ENCODE measurements at places on chromosomes 3 and 15.

DNA sequence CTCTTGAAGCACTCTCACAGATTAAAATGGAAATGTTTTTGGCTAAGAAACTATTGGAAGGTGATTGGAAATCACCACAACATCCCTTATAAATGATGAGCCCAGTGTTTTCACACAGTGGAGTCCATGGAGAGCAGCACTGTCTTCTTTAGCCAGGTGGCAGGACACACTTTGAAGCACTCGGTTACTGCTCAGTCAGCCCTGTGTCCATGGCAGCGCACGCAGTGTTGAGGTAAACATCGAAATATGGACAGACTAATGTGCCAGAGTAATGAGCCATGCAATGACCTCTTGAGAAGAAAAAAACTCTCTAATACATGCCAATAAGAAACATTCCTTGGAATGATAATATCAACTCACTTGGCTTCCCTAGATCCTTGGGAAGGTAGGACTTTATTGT lies 66.6 kb downstream of the TGFBR2 start:
- DNase-seq = no peak

GRCh38 chr3:19149368-19149767 lies 1.1 kb downstream of the KCNH8 start:
- no peak for DNase-seq

- DNase-seq = no peak
These were observed 60.9 kb downstream of the RPLP1 start for GRCh38 chr15:69513450-69513960.

GRCh38 chr15:25171856-25172687 lies 217.3 kb downstream of the SNRPN start:
- DNase-seq = no peak

GRCh38 chr15:22889146-22889818 lies 50.8 kb downstream of the NIPA2 start:
- no peak for DNase-seq

- DNase-seq = no peak
These were observed 92.9 kb downstream of the GPR156 start for GRCh38 chr3:120192159-120192558.

DNA sequence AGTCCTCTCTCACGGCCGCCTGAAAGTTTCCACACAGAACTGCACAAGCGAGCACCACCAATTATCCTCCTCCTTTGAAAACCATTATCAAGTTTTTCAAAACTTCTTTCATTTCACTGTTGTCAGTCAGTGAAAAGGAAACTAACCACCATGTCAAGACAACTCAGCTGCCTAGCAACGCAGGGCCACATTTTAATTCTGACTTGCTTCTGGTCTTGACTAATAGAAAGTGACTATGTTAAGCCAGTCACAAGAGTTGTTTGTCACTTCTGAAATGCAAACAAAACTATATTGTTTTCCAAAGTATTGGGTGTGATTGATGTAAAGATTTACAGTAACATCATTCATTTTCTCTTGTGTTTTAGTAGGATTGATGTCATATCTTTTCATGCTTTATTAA lies 612.8 kb upstream of the AGTR1 start:
- DNase-seq = no peak

GRCh38 chr15:73832657-73833056 lies 40.7 kb upstream of the TBC1D21 start:
- DNase-seq = no peak

DNA sequence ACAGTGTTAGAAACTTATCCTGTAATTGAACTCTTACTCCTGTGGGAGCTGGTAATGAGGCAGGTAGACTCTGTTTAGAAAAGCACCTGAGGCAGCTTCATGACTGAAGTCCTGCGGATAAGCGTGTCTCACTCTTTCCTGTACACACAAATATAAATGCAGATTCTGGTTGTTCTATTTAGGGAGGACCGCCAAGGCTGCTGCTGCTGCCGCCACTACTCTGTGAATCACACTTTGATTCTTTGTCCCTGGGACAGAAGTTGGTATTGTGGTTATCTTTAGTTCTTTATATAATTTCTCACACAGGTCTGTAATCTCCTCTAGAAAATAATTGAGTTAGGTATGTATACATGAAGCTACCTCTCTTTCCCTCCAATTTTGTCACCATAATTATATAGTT lies 3.6 kb downstream of the LSAMP start:
- no peak for DNase-seq

DNA sequence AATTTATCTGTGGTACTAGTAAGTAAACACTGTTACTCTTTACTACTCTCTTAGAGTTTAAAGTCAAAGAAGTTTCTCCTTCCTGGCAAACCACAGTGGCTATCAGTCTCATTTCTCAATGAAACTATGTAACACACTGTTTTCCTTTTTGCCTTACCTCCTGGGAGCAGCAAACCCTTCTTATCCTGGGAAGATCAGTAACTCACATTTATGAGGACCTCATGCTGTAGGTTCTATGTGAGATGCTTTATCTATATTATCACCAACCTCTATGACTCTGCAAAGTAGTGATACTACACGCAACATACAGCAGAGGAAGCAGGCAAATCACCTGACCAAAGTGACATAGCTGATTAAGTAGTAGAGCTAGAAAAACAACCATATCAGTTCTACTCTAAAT lies 35.3 kb downstream of the PBRM1 start:
- DNase-seq = no peak

GRCh38 chr3:55476515-55476914 lies 10.6 kb downstream of the WNT5A start:
- no peak for DNase-seq

DNA sequence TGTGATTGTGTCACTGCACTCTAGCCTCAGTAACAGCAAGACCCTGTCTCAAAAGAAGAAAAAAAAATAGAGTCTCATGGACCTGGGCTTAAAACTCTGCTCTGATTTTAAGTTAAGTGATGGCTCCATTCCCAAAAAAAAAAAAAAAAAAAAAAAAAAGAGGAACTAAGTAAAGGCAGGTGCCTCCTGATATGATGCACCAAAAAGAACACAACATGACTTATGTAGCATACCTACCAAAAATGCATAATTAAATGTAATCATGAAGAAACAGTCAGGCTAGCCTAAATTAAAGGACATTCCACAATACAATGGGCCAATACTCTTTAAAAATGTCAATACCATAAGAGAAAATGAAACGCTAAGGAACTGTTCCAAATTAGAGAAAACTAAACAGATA lies 5.4 kb upstream of the IREB2 start:
- no peak for DNase-seq

DNA sequence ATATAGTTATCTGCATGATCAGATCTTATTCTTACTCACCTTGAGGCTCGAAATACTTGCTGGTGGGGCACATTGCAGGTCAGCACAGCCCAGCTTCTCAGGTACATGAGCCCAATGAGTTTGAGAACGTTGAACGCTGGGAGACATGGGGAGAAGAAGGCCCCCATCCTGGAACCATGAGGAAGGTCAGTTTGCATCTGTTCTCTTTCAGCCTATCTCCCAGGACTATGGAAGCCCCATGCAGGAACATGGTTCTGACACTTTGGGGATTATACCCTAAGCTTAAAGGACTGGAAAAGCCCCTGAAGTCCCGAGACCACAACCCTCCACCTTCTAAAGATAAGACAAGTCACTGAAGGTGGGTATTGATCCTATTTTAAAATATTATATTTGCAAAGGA lies 17.4 kb upstream of the STARD5 start:
- DNase-seq = no peak

DNA sequence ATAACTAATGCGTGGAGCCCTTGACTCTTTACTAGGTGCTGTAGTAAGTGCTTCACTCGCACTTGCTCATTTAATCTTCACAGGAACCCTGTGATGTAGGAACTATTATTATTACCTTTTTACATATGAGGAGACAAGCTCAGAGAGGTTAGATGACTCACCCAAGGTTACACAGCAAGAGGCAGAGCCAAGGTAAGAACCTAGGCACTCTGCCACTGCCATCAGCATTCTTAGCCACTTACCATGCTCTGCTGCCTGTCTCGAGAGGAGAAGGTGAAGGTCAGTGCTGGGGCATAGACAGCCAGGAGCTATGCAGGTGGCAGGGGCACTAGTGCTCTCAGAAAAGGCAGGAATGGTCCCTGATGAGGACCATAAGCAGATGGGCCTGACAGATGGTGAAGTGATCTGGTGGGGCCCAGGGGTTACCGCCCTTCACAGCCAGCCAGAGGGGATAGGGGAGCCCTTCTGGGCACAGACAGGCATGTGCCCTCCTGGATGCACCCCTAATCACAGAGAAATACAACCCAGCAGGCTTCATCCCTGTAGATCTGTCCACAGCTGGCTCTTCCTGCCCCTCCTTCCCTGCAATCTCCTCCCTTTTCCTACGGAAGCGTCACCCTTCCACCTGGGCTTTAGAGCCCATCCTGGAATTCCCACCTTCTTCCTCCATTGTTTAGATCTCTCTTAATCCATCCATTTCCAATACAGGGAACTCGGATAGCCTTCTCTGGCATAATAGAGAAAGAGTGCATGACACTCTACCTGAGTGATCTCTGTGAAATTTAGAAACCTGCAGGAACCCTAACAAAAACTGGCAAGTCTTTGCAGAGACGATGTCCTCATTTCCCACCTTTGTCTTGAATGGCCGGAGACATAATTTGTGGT lies 26.9 kb downstream of the ABTB1 start:
- no peak for DNase-seq

- DNase-seq = no peak
These were observed 249.9 kb downstream of the DOCK3 start for GRCh38 chr3:50924638-50925037.

DNA sequence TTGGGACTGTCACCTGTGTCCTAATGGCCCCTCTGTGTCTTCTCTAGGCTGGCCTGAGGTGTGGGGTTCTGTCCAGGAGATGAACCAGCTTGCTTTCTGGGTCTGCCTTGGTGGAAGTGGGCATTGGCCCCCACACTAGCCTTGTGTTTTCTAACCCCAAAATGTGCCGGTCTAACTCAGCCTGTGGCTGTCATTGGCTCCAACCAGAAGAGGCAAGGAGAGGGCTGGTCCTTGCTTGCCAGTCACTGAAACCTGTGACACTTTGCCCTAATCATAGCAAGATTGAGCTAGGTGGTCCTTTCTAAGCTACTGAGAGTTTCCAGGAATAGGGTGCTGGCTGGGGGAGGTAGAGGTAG lies 2.2 kb downstream of the C15orf39 start:
- DNase-seq = no peak

DNA sequence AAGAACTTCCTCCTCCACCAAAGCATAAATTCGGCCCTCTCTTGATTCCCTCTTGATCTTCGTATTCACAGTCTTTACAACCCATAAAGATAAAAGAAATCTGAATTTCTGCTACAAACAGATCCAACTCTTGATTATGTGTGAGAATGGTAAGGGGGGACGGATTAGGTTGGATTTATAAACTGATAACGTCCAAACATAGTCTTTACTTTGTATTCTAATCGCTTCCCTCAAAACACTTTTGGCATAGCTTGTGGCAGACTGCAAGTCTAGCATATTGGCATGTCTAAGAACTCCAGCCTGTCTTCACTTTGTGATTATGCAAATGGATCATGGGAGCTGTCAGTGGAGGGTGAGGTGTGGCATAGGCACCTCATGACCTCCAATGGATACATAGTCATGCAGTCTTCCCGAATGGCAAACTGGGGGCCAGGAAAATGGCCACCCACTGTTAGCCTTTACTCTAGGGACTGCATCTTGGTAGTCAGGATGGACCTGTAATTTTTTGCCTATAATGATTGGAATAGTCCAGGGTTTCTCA lies 24.3 kb upstream of the GPR171 start:
- DNase-seq = no peak

DNA sequence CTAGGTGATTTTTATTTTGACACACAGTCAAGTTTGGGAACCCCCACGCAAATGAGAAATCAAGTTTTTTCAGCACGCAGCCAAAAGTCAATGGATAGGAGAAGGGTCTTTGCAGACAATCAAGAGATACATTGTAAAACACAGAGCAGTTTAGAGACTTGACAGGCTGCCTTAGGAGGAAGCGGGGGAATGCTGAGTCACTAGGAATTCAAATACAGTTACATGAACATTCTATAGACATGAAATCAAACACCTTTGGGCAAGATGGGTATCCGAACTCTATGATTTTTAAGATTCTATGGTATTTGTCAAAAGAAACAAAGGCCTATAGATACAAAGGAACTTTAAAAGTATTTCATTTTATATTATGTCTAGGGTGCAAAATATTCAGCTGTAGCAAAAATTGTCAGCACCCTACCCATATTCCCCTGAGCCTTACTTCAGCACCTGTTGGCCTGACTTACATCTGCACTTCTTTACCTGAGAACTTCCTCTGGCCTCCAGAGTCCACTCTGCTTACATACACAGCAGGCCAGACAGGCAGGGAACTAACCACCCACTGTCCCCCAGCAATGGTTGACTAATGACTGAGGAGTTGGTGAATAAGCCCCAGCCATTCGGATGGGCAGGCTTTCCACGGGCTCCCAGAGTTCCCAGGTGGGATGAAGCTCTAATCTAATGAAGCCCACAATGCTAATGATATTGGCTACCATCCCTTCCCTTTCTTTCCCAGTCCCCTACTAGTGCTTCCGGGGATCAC lies 289.3 kb upstream of the RORA start:
- no peak for DNase-seq

- no peak for DNase-seq
These were observed 222.0 kb downstream of the STT3B start for GRCh38 chr3:31754575-31755278.

DNA sequence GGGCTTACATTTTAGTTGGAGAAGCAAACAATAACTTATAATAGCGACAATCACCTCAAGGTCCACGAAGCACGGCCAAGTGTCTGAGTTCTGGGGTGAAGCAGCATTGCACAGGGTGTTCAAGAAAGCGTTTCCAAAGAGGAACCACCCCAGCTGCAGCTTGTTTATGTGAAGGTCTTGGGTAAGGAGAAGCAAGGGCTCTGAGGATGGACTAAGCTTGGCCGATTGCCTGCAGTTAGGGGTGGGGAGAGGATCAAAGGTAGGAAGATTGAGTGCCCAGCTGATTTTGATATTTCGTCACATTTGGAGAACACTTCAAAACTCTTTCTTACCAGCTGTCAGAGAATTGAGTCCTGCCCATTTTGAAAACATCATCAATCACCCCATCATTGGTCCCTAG lies 321.6 kb upstream of the DNAJC19 start:
- no peak for DNase-seq

- no peak for DNase-seq
These were observed 247.1 kb downstream of the BBX start for GRCh38 chr3:107769882-107770281.

- DNase-seq = no peak
These were observed 23.4 kb upstream of the MAP4 start for GRCh38 chr3:48039487-48040190.

DNA sequence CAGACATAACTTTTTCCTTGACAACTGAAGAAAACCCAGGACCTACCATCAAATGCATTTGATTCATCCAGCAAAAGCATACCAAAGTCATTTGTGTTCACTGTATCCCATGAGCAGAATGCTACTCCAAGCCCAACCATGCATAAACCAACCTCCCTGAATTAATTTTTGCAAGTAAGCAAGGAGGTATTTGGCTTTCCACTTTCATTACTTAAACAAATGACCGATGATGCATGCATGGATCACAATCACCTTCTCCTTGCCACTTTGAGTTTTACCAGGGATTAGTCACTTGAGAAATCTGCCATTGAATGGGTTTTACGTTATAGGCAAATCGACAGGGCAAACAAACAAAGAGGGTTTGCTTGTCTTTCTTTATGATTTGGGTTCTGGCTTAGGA lies 214.8 kb downstream of the FMN1 start:
- no peak for DNase-seq

All from activated T-helper 1 cell treated with Interleukin-2 at 50 U/mL for 16 hours (primary cell).